Hepatocyte (in vitro differentiated cells): ENCODE measurements at places on chromosomes 1 and 21.
A peak's percentile ranks its signal among the peaks of the same experiment; 100 is the strongest.

GRCh38 chr1:10932088-10932487, 80.4 kb upstream of the TARDBP start:
- no peak for DNase-seq
- H3K4me1 ChIP-seq, result no peaks in the 10 kb centered on the region
- H3K27me3 ChIP-seq, result no peaks in the 10 kb centered on the region
- H3K27ac ChIP-seq, result no peak overlapping the region

- H3K27ac ChIP-seq, result no peak overlapping the region
- no peaks in the 10 kb centered on the region for H3K27me3 ChIP-seq
- H3K4me1 ChIP-seq, result no peaks in the 10 kb centered on the region
Observed at GRCh38 chr1:220426989-220427388, 100.9 kb upstream of the MARK1 start.

GRCh38 chr21:38913120-38913892, 107.6 kb downstream of the ETS2 start:
- peak overlapping the region; percentile 97 for H3K27ac ChIP-seq
- H3K27me3 ChIP-seq, result no peaks in the 10 kb centered on the region
- peaks cover 43% of the 10 kb centered on the region for H3K4me1 ChIP-seq
- no peak overlapping the region for H3K4me3 ChIP-seq
- DNase-seq, result peak; percentile 92

DNA sequence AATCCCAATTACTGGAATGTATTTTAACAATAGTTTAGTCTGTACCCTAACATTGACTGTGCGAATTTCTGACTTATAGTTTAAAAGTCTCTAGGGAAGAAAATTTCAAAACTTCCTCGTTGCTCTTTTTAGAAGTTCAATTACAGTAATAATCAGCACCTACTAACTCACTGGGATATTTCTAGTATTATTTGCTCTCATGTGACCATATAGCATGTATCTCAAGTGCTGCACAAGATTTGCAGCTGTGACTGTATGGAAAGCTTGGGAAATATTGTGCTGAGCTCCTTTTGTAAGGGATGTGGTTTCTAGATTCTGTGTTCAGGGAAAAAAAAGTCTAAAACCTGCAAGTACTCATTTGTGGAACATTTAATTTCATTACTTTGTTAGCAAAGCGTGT, 153.1 kb downstream of the ST6GALNAC3 start:
- H3K4me1 ChIP-seq, result no peaks in the 10 kb centered on the region
- no peaks in the 10 kb centered on the region for H3K27me3 ChIP-seq
- no peak for DNase-seq
- H3K36me3 ChIP-seq, result no peaks in the 10 kb centered on the region
- no peak overlapping the region for H3K27ac ChIP-seq

GRCh38 chr21:41622201-41622600, 114.2 kb upstream of the TMPRSS2 start:
- DNase-seq, result no peak
- H3K4me1 ChIP-seq, result no peaks in the 10 kb centered on the region
- no peaks in the 10 kb centered on the region for H3K27me3 ChIP-seq
- no peak overlapping the region for H3K27ac ChIP-seq
- H3K36me3 ChIP-seq, result no peaks in the 10 kb centered on the region
- no peak overlapping the region for H3K4me3 ChIP-seq

DNA sequence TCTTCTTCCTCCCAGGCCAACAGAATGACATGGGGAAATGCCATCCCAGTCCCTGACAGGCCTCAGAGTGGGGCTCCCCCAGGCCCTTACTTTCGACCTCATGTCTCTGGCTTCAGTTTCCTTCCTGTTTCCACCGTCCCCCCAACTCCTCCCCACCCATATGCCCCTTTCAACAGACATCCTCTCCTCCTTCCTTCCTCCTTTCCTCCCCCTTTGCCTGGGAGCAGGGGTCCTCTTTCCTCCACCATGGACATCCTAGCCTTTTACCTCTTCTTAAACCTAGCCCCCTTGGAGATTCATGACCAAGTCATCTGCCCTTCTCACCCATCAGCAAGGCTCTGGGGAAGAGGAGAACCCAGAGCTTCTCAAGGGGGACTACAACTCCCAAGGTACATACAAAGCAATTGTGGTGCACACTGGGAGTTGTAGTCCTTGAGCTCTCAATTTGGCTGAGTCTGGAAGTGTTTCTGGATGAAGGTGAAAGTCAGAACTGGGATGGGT, 4.0 kb downstream of the ZBTB7B start:
- H3K4me1 ChIP-seq, result peaks cover 37% of the 10 kb centered on the region
- DNase-seq, result no peak
- H3K36me3 ChIP-seq, result no peaks in the 10 kb centered on the region
- H3K27me3 ChIP-seq, result no peaks in the 10 kb centered on the region
- H3K4me3 ChIP-seq, result no peak overlapping the region
